Transverse colon (tissue), 4 donors: ENCODE measurements at places on chromosomes 12 and 14. TPM values are rescaled to one million over a fixed set of nuclear protein-coding genes. Genes with fewer than 3 reads are reported as not detected.

Gene AQP6
- not detected for total RNA-seq

Gene SLC8A3
- total RNA-seq: not detected

Gene ZDHHC22
- not detected for total RNA-seq

Gene ADAM21
- not detected for total RNA-seq

Gene OLR1
- total RNA-seq: not detected

Gene MANSC4
- total RNA-seq: not detected

Gene SLC7A8
- total RNA-seq: 29.1 TPM

Gene HAL
- not detected for total RNA-seq

Gene HVCN1
- 7.3 TPM for total RNA-seq

Gene MANSC1
- 16.8 TPM for total RNA-seq

Gene TSHR
- 0.48 TPM for total RNA-seq

Gene WSCD2
- 0.16 TPM for total RNA-seq

Gene A2ML1
- total RNA-seq: not detected

Gene MTHFD1
- 92.0 TPM for total RNA-seq

Gene CDC42BPB
- 135 TPM for total RNA-seq

Gene SELPLG
- total RNA-seq: 5.1 TPM

Gene CMTM5
- total RNA-seq: 1.1 TPM

Gene CHGA
- 43.4 TPM for total RNA-seq

Gene GALNT6
- total RNA-seq: 17.5 TPM

Gene IL26
- total RNA-seq: not detected

Gene INHBC
- not detected for total RNA-seq

Gene DLK1
- not detected for total RNA-seq

Gene PSMB11
- total RNA-seq: not detected

Gene SAMD15
- total RNA-seq: 0.41 TPM

Gene GALNT8
- total RNA-seq: 3.5 TPM
